ENCODE measurements at places on chromosomes 3 and 15.

- DNase-seq, result no peak
Observed at GRCh38 chr3:132267391-132267993, 49.7 kb upstream of the ACP3 start.

- no peak for DNase-seq
Observed at GRCh38 chr3:128503751-128504532, 10.9 kb upstream of the GATA2 start.

GRCh38 chr3:52880474-52880873 lies 16.9 kb downstream of the STIMATE start:
- no peak for DNase-seq

- DNase-seq, result no peak
Observed at GRCh38 chr3:184272269-184272668, 3.6 kb upstream of the ECE2 start.

DNA sequence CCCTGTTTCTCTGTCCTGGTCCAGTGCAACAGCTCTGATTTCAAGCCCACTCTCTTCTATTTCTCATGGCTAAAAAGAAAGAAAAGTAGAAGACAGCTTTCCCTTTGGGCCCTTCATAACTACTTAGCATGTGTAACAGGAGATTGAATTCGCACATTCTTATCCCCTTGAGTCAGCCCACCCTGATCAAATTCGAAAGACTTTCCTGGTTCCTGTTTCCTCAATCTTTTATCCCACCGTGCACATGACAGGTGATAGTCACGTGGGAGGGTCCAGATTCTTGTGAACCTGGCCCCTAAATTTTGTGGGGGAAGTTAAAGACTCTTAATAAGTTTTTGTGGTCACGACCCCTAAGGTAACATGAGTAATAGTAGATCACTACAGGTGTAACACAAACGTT lies 4.7 kb upstream of the CCDC54 start:
- DNase-seq, result no peak

DNA sequence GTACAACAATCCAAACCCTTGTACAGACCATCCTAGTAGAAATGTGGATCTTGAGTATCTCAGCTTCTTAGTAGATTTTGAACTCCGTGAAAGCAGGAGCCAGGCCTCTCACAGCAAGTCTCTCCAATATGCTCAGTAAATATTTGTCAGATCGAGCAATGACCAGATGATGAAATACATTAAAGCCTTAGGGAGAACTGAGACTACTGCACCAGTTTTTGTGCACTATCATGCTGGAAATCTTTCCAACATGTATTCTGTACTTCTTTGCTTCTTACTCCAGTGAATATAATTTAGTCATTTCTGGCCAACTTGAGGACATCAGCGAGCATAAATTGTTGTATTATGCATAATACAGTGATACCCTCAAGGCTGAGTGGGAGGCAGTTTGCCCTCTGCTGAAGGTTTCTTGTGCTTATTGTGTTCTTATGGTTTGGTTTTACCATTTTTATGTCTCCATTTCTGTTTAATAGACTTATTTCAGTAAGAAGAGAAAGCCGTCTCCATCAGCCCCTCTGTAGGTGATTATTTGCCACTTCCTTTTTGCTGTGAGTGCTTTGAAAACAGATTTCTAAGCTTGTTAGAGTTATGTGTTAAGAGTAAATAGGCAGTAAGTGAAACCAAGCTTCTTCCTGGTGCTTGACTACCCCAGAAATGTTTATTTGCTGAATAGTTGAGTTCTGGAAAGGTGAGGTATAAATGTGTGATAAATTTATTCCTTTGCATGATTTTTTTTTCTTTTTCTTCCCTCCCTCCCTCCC lies 147.1 kb downstream of the PGPEP1L start:
- DNase-seq, result no peak

- DNase-seq, result no peak
Observed at GRCh38 chr3:51963951-51964451, 3.3 kb downstream of the PCBP4 start.

DNA sequence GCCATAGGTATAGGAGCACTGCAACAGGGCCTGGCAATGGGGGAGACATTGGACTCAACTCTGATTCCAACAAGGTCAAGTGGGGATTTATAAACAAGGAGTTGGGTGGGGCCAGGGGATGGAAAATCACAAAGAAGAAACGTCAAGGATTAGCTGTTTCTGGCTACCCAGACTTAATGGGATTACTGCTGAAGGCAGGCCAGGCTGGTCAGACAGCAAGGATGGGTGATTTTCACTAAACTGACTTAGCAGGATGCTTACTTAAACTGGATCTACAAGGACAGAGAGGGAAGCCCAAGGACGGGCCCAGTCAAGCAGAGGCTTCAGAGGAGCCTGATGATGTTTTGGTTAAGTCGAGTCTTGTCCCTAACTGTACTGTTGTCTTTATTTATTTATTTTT lies 76.2 kb downstream of the USP13 start:
- no peak for DNase-seq

GRCh38 chr3:107545680-107546120 lies 22.9 kb downstream of the BBX start:
- DNase-seq, result no peak

DNA sequence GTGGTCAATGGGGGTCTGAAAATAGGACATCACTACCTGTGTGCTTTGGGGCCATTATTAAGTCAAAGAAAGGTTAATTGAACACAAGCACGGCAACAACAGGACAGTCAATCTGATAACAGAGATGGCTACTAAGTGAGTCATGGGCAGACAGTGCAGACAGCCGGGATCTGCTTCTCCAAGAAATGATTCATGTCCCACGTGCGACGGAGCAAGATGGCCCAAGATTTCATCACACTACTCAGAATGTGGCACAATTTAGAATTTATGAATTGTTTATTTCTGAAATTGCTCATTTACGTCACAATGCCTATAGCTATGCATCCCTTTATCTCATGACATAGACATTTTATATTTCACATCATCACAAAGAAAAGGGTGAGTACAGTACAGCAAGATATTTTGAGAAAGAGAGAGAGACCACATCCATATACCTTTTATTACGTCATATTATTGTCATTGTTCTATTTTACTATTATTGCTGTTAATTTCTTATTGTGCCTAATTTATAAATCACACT lies 770.6 kb upstream of the NR2F2 start:
- no peak for DNase-seq

DNA sequence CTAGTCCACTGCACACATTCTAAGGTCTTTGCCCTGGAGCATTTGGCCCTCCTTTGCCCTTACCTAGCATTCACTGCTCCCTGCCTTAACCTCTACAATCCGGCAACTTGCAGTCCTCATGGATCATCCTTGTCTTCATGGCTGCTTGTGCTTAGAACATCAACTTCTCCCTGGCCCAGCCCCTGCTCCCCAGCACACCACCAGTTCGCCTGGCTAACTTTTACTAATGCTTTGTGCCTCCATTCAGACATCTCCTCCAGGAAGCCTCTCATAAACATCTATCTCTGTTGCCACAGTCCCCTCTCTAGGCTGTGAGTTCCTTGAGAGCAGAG lies 57.1 kb downstream of the AAGAB start:
- DNase-seq, result no peak

- no peak for DNase-seq
Observed at GRCh38 chr3:89957451-89957850, 850.0 kb downstream of the EPHA3 start.

GRCh38 chr3:101036676-101037075 lies 43.5 kb upstream of the ABI3BP start:
- DNase-seq, result no peak

DNA sequence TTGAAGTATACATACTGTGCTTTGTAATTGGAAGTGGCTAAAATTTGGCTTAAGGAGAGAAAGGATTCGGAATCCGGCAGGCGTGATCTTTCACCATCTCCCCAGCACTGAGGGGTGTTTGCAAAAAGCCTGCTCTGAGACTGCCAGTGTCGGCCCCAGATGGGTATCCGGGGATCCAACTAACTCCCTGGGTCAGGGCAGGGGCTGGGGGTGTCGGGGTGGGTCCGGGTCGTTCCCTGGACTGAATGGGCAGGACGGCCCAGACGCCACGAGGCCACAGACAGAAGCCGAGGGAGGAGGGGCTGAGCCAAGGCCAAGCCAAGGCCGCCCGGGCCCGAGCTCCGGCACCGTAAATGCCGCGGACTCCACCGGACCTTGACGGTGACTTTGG lies 349 bp downstream of the PPIB start:
- no peak for DNase-seq

- DNase-seq, result no peak
Observed at GRCh38 chr3:55337641-55338180, 149.4 kb downstream of the WNT5A start.

DNA sequence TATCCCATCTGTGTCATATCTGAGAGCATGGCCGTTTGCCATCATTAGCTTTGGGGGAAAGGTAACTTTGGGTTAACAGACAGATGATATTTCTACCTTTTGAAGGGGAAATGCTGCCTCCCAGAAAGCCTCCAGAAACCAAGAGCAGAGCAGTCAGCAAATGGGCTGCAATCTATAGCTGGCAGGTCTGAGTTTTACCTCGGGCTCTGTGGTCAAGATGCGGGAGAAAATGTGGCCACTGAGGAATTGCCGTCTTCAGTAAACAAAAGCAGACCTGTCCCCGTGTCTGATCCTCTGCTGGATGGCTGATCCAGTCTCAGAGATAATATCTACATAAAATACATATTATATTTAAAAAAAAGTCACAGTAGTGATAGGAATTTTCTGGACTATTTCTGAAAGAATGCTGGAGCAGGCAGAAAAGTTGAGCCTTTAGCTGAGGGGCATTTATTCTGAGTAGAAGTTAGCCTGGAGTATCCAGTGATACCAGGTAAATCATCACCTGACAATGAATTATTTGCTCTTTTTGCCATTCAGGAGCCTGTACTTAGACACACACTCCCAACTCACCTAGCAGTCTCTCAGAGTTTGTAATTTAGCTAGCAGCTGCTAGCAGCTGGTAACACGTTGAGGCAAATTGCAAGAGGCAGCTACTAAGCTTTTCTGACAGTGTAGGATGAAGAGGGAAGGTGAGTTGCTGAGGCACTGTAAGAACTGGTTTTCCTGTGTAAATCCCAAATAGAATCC lies 285.3 kb upstream of the RARB start:
- no peak for DNase-seq

DNA sequence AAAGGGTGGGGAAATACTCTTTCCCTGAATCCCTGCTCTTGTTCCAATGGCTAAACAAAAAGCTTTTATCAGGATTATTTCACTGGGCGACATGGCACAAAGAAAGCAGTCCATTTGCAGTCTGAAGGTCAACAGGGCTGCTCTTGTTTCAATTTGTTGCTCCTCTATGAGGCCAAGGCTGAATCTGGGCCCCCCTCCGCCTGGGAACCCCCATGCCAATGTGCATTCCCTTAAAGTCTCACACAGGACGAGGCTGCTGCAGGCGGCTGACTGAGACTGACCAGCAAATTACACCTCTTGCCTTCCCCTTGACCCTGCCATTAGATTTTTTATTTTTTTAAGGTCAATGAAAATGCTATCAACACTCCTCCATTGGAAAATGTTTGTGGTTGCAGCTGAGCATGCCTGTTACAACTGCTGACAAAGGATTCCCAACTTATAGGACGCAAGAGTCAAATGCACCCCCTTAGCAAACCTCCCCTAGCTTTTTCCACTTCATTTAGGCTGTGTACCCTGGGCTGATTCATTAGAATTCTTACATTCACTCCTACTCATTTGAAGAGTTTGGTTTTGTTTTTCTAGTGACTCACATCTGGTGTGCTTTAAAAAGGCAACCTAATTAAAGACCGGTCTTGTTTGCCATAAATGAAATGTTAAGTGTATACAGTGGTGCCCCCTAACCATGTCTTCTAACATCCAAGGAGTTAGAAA lies 60.8 kb upstream of the ARHGEF3 start:
- peak; percentile 49 for DNase-seq

DNA sequence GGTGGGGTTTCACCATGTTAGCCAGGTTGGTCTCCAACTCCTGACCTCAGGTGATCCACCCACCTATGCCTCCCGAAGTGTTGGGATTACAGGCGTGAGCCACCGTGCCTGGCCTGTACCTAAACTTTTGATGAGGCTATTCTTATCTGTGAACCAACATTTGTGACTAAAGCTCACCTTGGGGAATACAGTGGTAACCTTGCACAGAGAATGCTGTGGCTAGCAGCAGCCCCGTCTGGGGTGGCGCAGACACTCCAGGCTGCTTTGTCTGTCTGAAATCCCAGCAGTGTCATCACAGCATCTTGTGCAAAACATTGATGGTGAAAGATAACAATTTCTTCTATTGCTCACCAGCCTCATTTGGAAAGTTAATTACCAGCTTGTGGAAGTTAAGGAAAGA lies 58.9 kb downstream of the CMTM8 start:
- DNase-seq, result peak; percentile 2

- DNase-seq, result no peak
Observed at GRCh38 chr3:70011582-70011981, 12.0 kb downstream of the SAMMSON start.

- no peak for DNase-seq
Observed at GRCh38 chr15:41154412-41154811, 38.3 kb upstream of the INO80 start.

DNA sequence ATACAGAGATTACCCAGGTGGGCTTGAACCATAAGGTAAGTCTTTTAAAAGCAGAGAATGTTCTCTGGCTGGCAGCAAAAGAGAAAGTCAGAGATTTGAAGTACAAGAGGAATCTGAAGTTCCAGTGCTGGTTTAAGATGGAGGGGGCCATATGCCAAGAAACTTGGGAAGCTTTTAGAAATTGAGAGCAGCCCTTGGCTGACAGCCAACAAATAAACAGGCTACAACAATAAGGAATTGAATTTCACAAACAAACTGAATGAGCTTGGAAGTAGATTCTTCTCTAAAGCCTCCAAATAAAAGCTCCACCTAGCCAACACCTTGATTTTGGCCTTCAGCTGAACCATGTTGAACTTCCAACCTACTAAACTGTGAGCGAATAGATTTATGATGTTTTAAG lies 85.7 kb downstream of the TRIM42 start:
- no peak for DNase-seq

DNA sequence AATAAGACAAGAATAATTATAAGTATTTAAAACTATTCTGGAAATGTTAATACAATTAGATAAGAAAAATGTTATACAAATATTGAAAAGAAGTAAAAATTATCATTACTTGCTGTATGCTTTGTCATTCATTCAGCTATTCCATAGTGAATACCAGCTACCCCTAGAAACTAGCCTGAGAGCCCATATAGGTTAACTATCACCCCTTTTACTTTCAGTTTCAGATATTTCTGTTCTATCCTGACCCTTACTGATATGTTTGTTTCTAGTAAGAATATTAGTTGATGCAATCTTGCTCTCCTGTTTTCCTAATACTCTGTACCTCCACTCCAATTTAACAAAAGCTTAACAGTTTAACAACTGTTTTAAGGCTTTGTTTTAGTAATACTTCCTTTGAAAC lies 31.6 kb downstream of the FAM227B start:
- peak; percentile 12 for DNase-seq

GRCh38 chr3:8837162-8837561 lies 67.7 kb upstream of the OXTR start:
- DNase-seq, result no peak
